Esophagus mucosa (tissue), 1 donor: ENCODE measurements at places on chromosomes 2 and 18. TPM values are rescaled to one million over a fixed set of nuclear protein-coding genes. Genes with fewer than 3 reads are reported as not detected.

Gene SLC5A7
- not detected for total RNA-seq

Gene CCDC141
- total RNA-seq: 0.28 TPM

Gene ADGRF3
- 0.04 TPM for total RNA-seq

Gene PCARE
- 0.08 TPM for total RNA-seq

Gene NEB
- 1.7 TPM for total RNA-seq

Gene HSPD1
- total RNA-seq: 127 TPM

Gene GAL3ST2
- not detected for total RNA-seq

Gene VWA3B
- total RNA-seq: 0.40 TPM

Gene EFR3B
- total RNA-seq: 0.48 TPM

Gene HOXD11
- not detected for total RNA-seq

Gene RIT2
- total RNA-seq: not detected

Gene RNF152
- 7.7 TPM for total RNA-seq

Gene ZAP70
- total RNA-seq: 0.76 TPM

Gene USP34
- 58.5 TPM for total RNA-seq

Gene ALPG
- not detected for total RNA-seq

Gene INHBB
- total RNA-seq: 0.72 TPM

Gene PLCD4
- 5.7 TPM for total RNA-seq

Gene MBD2
- 175 TPM for total RNA-seq

Gene GPR55
- total RNA-seq: 0.20 TPM
